ENCODE measurements at places on chromosomes 6 and 20.

DNA sequence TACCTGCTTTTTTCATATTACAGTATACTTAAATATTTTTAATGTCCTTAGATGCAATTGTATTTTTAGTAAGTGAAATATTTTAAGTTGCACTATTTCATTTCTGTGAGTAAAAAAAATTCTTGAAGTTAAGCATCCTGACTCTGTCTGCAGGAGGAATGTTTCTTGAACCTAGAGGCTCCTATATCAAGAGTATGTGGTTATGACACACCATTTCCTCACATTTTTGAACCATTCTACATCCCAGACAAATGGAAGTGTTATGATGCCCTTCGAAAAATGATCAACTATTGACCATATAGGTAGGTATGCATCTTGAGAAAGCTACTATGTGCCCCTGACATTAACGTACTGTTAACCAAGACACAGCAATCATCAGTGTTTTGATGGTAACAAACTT, 237.0 kb downstream of the BCKDHB start:
- no peak for DNase-seq

DNA sequence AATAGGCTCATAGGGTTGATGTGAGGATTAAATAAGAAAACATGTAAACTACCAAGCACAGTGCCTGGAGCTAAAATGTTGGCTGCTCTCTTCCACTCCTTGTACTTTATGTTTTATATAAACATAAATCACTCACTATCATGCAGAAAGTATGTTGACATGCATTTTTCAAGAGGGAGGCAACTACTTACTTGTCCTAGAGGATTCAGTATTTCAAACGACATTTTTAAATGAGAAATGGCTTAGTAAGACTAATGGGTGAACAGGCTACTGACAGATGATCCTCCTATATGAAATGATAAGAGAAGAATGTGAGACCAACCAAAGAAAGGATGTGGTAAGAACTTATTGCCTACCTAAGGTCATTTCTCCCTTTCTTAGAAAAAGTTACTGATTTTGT, 21.0 kb downstream of the LATS1 start:
- peak; percentile 64 for DNase-seq

GRCh38 chr6:162344646-162345010, 382.9 kb downstream of the PRKN start:
- DNase-seq, result peak; percentile 1

DNA sequence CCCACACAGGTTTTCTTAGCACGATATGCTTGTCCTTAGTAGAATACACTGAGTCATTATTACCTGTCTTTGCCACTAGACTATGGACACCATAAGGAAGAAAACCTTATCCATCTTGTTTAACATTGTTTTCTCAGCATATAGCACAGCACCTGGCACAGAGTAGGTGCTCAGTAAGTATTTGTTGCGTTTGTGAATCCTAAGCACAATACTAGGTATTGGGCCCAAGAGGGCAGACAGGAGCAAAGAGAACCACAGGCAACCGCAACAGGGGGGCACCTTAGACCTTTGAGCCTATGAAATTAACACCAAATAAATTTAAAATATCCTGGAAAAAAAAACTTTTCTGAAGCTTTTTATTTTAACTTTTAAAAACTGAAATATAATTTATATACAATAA, 3.7 kb upstream of the NCOA6 start:
- no peak for DNase-seq

GRCh38 chr20:24417485-24417884, 51.9 kb upstream of the SYNDIG1 start:
- DNase-seq, result no peak

DNA sequence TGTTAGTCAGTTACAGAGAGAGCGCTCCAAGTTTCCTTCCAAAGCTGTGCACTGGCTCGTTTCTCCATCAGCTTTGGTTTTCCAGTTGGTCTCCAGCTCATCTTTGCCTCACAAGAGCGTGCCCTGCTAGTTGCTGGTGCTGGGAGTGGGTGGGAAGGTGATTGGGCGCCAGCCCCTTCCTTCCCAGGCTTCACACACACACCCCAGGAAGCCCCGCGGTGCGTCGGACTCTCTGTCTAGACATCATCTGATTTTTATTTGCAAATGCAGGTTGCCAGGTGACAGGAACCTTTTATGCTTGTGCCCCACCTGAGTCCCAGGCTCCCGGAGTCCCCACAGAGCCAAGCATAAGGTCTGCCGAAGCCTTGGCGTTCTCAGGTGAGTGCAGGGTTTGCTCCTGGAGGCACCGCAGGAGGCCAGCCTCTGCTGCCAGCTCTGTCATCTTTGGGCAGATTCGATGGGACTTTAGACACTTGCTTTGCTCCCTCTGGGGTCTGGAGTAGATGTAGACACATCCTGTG, 7.1 kb downstream of the IRF4 start:
- no peak for DNase-seq

DNA sequence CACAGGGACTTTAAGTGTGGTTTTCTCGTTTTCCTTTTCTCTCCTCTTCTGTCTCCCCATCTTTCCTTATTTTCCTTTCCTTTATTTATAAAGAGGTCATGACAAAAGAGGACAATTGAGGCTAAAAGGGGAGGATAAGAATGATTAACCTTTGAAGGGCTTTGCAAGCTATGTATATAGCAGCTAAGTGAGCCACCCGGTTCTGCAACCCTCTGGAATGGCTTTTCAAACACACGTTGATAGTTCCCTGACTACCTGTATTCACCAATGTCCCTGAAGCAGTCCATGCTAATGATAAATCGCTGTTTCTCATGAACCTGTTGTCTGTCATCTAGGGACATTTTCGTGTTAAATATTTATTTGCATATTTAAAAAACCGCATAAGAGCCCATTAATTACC, 124.4 kb upstream of the RALGAPA2 start:
- DNase-seq, result no peak

- no peak for DNase-seq
Measured at GRCh38 chr6:105111105-105111504, 68.7 kb downstream of the POPDC3 start.

GRCh38 chr6:41651962-41652657, 13.8 kb downstream of the MDFI start:
- no peak for DNase-seq

GRCh38 chr6:141107591-141108160, 1025.0 kb upstream of the GJE1 start:
- DNase-seq, result peak; percentile 91

GRCh38 chr6:162728197-162728596, 423 bp downstream of the PACRG start:
- no peak for DNase-seq

- DNase-seq, result no peak
Measured at GRCh38 chr6:81979329-81979728, 226.8 kb upstream of the TENT5A start.

DNA sequence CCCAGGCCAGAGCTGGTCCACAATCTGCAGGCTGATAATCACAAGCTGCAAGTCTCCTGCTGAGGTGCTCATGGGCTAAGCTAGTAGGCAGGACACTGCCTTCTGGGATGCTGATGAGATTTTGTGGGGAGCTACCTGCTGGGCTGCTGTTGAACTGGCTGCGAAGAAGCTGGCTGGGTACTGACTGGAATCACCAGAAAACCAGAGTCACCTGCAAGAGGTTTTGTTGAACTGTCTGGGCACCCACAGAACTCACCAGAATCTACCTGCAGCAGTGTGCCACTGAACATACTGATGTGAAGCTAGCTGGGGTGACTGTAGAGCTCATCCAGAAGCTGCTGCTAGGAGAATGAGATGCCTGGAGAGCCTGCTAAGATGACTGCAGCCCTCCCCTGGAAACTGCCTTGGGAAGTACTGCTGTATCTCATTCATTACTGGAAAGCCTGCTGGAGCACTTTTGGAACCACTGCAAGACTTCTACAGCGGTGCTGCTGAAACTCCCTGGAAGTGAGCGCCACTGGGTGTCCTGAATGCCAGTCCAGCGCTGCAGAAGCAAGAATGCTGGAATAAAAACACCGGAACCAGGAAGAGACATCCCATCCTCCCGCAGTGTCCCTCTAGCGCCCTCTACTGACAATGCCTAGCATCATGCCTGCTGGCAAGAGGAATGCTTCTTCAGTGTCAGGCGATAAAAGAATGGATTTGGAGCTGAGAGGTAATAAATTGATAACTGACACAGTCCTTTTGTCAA, 64.9 kb upstream of the ARHGAP18 start:
- DNase-seq, result peak; percentile 53

GRCh38 chr20:53964067-53964466, 106.3 kb downstream of the BCAS1 start:
- DNase-seq, result no peak

DNA sequence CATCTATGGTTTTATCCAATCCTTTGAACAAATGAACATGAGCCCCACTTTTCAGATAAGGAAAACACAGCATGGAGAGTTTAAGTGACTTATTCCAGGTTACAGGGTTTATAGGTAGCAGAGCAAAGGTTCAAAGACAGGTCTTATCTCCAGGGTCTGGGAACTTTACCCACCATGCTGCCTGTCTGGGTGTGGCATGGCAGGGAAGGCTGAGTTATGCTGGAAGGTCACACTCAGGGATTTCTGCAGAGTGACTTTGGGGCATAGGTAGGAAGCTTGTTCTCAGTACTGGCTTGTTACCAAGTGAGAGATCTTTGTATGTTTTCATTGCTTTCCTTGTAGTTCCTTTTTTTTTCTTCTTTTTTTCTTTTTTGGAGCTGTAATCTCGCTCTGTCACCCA, 1.8 kb downstream of the ZNF831 start:
- no peak for DNase-seq

- no peak for DNase-seq
Measured at GRCh38 chr6:39279539-39279938, 34.7 kb downstream of the KCNK17 start.

DNA sequence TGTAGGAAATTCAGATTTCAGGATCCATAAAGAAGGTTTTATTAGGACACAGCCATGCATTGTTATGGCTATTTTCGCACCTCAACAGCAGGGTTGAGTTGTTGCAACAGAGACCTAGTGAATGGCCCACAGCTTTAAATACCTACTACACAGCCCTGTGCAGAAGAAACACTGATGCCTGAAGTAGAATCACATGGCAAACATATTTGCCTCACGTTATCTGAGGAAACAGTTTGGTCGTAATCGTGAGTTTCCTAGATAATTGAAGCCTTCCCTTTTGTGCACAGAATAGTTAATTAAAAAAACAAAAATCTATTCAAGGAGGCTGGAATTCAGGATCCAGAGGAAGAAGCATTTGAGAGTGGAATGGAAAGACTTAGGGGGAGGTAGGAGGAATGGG, 55.1 kb downstream of the GCNT2 start:
- no peak for DNase-seq

- peak; percentile 85 for DNase-seq
Measured at GRCh38 chr6:137233911-137234863, 15.0 kb upstream of the IFNGR1 start.

Data from mammary epithelial cell (primary cell).